ENCODE measurements at places on chromosomes 13 and 19.

DNA sequence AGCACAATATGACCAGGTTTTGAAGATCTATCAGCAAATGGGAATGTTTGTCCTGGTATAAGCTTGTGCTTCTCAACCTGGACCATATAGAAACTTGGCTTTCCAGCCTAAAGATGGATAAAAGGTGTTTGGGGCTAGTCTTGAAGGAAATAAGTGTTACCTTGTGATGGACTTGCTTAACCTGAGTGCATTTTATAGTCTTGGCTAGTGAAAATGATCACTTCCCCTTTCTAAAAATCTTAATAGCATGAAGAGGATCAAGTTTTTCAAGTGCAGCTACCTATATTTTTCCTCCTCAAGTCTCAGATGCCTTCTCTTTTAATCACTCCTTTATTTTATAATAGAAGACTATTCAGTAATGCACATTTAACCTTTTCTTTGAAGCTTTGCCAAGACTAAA, 919.8 kb upstream of the SLITRK1 start:
- DNase-seq = no peak

DNA sequence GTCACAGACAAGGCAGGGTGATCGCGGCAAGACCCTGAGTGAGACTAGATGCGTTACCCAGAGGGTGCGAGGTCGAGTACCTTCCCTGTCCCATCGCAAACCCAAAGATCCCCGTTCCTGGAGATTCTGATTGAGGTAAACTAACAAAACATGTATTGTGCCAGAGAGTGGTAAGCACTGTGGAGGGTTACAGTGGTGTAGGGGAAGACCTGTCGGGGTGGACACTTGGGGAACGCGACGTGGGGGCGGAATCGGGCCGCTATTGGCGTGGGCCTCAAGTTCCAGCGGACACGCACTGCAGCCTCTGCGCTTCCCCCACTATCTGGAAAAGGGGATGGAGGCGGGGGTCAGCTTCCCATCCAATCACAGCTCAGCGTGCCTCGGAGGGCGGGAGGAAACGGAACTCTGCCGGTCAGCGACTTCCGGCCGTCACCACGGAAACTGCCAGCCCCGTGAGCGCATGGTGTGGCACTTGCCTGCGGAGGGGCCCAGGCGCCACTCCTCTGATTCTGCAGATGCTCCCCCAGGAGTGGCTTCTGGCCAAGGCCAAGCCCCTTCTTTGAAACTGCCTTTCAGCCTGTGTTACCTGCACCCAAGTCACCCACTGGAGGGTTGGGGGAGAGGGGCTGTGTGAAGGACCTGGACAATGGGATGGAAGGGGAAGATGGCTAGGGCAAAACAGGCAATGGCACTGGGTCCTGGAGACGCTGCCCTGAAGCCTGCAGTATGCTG, 1.0 kb upstream of the UBE2M start:
- DNase-seq = no peak

- DNase-seq = no peak
These were observed 562.8 kb downstream of the SLITRK6 start for GRCh38 chr13:85236413-85236812.

GRCh38 chr13:49527123-49527522, 31.4 kb downstream of the PHF11 start:
- DNase-seq = no peak

GRCh38 chr13:20942938-20943559, 40.5 kb upstream of the XPO4 start:
- DNase-seq = no peak

- no peak for DNase-seq
These were observed 566 bp upstream of the CCDC97 start for GRCh38 chr19:41309180-41310032.

GRCh38 chr13:21670006-21670882, 629 bp upstream of the FGF9 start:
- DNase-seq = no peak

GRCh38 chr19:43564800-43565199, 10.5 kb downstream of the XRCC1 start:
- DNase-seq = no peak

GRCh38 chr13:30871588-30872275, 34.3 kb upstream of the MEDAG start:
- DNase-seq = no peak

DNA sequence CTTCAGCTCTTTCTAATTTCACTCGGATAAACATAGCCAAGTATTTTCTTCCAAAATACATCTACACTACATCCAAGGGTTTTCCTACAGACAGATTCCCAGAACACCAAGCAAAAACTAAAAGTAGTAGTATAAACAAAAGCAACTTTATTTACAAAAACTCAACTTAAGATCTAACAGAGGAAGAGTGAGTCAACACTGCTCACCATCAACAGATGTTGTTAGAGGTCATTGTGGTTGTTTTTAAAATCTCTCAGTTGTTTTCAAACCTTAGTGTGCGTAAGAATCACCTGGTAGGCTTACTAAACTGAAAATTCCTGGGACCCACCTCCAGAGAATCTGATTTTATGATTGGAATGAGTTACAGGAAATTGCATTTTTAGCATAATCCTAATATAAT, 631.7 kb upstream of the SGCG start:
- no peak for DNase-seq

- no peak for DNase-seq
These were observed 367 bp downstream of the NDUFS7 start for GRCh38 chr19:1384085-1384462.

- DNase-seq = no peak
These were observed 21.5 kb downstream of the COLGALT1 start for GRCh38 chr19:17576758-17577456.

- DNase-seq = no peak
These were observed 3.2 kb downstream of the MAB21L1 start for GRCh38 chr13:35473206-35473775.

- DNase-seq = no peak
These were observed 21.2 kb downstream of the DEDD2 start for GRCh38 chr19:42196011-42197001.

GRCh38 chr13:110490009-110490770, 71.3 kb downstream of the RAB20 start:
- DNase-seq = no peak

- no peak for DNase-seq
These were observed 9.8 kb upstream of the SIAH3 start for GRCh38 chr13:45861322-45861721.

DNA sequence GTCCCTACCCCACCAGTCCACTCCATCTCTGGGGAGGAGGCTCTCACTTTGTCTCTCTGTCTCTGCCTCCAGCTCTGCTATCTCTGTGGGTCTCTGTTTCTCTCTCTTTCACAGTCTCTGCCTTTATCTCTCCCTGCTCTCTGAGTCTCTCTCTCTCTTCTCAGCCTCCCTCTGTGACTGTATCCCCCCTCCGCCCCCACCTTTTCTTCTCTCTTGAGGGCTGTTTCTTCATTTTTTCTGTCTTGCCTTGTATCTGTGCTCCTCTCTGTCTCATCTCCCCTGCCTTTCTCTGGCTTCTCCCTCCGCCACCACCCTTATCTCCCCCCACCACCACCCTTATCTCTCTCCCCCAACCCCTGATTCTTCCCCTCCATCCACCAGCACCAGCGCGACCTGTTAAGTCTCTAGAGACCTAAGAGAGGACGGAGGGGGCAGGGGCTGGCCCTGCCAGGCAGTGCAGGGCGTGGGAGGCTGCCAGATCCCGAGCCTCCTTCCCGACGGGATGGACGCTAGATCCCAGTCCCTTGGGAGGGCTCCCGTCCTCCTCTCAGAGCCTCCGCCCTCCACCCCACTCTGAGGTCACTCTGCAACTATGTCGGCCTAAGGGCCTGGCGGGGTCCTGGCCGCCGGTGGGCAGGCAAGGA, 1.0 kb downstream of the AXL start:
- no peak for DNase-seq

GRCh38 chr13:75331792-75332349, 150.1 kb downstream of the TBC1D4 start:
- DNase-seq = no peak

DNA sequence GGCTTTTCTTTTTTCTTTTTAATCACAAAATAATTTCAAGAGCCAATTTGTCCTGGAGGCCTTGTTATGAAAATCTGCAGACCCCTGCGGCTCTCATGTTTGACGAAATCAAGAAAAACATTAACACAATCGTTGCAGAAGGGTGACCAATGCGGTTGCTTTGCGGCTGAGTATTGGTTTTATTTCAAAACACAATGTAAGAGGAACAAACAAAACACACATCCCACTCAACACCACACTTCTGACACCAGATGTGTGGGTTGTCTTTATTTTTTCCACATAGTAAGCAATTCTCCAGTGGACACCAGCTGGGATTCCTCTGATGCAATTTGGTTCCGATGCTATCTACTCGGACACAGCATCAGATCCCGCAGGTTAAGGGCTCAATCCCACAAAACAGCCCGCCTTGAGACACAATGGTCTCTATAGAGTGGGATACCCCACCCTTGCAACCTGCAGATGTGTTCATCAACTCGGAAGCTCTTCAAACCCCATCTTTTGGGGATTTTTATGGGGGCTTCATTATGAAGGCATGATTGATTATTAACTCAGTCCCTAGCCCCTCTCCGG, 21.9 kb upstream of the CCDC124 start:
- DNase-seq = no peak
